ENCODE measurements at places on chromosomes 4 and X. TPM values are rescaled to one million over a fixed set of nuclear protein-coding genes. Genes with fewer than 3 reads are reported as not detected.

DNA sequence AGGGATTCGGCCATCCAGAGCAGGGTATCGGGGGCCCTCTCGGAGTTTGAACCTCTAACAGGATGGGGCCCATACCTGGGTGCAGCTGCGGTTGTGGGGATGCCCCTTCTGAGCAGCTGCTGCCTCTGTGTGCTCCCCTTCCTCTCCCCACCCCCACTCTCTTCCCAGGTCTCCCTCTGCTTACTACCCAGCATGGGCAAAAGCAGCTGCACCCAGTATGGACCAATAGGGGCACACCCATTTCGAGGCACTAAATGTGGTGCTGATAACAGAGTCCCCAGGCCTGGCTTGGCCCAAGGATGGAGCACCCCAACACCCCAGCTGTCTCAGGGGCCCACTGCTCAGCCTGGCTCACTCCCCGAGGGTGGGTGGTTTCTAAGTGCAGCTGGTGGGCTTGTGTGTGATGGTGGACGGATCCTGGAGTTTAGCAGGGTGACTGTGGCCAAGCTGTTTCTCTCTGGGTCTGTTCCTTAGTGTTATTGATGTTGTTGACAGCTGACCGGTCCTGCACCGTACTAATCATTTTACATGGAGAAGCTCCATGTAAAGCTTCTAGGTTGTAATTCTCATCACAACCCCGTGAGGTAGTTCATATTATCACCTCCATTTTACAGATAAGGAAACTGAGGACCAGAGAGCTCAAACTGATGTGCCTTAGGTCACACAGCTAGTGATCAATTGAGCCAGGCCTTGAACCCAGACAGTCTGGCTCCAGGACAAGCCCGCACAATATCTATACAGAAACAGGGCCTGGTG lies 13.1 kb upstream of the KIAA0232 start:
- H3K27ac ChIP-seq = peak overlapping the region; percentile 75
- H3K27me3 ChIP-seq = no peaks in the 10 kb centered on the region
- H3K36me3 ChIP-seq = no peaks in the 10 kb centered on the region
- H3K4me1 ChIP-seq = peaks cover 37% of the 10 kb centered on the region

DNA sequence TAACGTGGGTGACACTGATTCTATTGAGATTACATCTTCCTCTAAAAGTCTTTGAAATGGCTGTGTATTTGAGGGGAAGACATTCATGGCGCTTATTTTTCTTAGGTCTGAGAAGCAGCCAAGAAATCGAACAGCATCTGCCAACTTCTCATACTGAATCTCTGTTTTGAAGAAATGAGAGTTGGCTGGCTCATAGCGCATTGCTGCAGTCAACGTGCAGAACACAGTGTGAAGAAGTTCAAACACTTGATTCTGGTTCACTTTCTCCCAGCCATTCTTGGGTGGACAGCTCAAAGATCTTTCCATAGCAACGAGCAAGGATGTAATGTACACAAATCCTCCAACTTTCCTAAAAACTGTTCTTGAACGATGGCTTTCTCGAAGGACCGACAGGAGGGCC lies 156.5 kb downstream of the WDFY3 start:
- no peak overlapping the region for H3K4me3 ChIP-seq
- no peaks in the 10 kb centered on the region for H3K27me3 ChIP-seq
- H3K4me1 ChIP-seq = no peaks in the 10 kb centered on the region
- no peak for DNase-seq
- H3K27ac ChIP-seq = no peak overlapping the region

- no peak overlapping the region for H3K27ac ChIP-seq
- H3K4me3 ChIP-seq = no peak overlapping the region
- H3K36me3 ChIP-seq = no peaks in the 10 kb centered on the region
- H3K27me3 ChIP-seq = no peaks in the 10 kb centered on the region
- no peak for DNase-seq
- no peaks in the 10 kb centered on the region for H3K4me1 ChIP-seq
Measured at GRCh38 chrX:50107470-50107869, 93.3 kb downstream of the AKAP4 start.

GRCh38 chr4:142556570-142557238 lies 289.4 kb downstream of the INPP4B start:
- DNase-seq = no peak
- no peaks in the 10 kb centered on the region for H3K27me3 ChIP-seq
- H3K4me1 ChIP-seq = no peaks in the 10 kb centered on the region
- no peaks in the 10 kb centered on the region for H3K36me3 ChIP-seq
- H3K27ac ChIP-seq = no peak overlapping the region

DNA sequence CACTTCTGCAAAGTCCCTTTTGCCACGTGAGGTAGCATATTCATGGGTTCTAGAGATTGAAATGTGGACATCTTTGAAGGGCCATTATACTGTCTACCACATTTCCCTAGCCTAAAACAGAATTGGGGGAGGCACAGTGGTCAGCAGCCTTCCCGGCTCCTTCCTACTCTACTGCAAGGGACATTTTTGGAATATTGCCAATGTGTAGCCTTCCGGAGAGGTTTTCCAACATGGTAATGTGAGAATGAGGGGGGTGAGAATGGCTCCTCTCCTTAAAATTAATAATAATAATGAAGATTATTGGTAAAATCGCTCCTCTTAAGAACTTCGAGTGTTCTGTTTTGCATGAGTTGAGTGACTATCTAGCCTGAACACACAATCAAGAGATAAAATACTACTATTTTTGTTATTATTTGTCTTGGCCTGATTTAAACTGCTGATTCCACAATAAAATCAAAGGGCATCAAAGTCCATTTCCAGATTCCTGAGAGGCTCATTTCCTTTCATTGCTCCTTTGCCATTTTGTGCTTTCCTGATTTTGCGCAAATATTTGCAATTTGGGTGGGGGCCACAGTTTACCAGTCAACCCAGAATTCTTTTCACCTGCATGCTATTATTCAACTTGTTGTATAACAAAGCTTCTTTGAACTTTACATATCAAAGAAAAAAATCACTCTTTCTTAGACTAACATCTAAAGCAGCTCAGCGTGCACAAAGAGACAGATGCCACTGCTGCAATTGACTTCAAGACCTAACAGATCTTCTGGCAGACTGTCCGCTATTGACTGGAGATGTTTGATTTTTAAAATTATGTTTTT lies 27.0 kb upstream of the TSPAN5 start:
- no peaks in the 10 kb centered on the region for H3K36me3 ChIP-seq
- no peak overlapping the region for H3K4me3 ChIP-seq
- no peaks in the 10 kb centered on the region for H3K4me1 ChIP-seq

DNA sequence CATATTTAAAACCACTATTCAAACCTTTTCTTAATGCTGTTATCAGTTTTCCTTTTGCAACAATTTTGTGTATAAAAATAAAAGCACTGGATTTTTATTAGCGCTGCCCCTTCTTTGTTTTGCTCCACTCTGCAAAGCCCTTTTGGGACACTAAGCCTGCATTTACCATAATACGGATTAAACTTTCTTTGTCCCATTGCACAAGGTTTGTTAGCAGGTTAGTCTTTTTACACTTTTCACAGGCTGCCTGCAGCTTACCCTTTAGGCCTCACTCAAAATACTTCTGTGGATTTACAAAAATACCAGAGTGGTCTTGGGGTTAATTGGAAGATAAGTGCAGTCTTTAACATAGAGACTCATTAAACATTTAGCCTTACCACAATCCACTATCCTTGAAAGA lies 35.7 kb upstream of the MAB21L2 start:
- no peaks in the 10 kb centered on the region for H3K4me1 ChIP-seq
- no peak for DNase-seq
- no peak overlapping the region for H3K27ac ChIP-seq
- no peak overlapping the region for H3K4me3 ChIP-seq
- no peaks in the 10 kb centered on the region for H3K27me3 ChIP-seq
- H3K36me3 ChIP-seq = no peaks in the 10 kb centered on the region

DNA sequence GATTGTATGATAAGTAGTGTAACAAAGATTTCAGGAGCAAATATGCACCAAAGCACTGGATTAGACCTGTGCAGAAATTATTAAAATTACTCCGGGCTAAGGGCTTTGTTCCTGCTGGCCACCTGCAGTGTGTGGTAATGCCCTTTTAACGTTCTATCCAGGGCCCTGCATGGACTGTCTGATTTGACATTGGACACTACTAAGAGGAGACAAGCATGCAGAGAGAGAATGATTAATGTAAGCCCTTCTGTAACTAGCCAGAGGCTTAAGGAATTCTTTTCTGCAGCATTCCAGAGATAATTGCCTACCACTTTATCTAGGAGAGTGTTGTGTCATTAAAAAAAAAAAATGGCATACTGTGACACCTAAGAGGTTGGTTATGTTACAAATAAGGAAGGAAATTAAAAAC lies 117.0 kb downstream of the PCDH7 start:
- H3K36me3 ChIP-seq = no peaks in the 10 kb centered on the region
- no peaks in the 10 kb centered on the region for H3K27me3 ChIP-seq
- H3K27ac ChIP-seq = no peak overlapping the region
- no peak for DNase-seq

DNA sequence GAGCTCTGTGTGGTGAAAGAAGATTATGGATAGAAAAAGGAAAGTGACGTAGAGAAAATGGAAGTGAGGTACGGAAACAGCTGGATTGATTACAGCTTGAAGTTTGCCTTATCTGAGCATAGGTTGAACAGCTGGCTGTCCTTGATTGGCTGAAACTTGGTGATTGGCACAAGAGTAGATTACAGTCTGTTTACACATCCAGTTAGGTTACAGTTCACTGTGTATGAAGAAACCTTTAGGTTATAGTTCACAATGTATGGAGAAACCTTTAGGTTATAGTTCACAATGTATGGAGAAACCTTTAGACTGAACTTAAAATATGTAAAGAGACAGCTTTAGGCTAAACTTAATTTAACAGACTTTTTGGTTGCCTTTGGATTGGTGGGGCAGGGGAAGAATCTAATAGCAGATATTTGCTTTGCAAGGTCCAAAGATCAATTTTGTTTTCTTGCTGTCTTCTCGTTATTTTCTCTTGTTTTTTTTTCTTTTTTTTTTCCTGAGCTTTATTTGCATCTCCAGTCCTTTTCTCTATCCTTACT lies 15.6 kb upstream of the ART3 start:
- peaks cover 5% of the 10 kb centered on the region for H3K4me1 ChIP-seq
- H3K27me3 ChIP-seq = no peaks in the 10 kb centered on the region
- no peak overlapping the region for H3K4me3 ChIP-seq
- H3K36me3 ChIP-seq = no peaks in the 10 kb centered on the region

The LAMP2 gene
- total RNA-seq = 104 TPM

The MID1IP1 gene
- total RNA-seq = 153 TPM
